ENCODE measurements at places on chromosomes 4 and X.

GRCh38 chrX:15895334-15895733 is 40.7 kb upstream of the AP1S2 start:
- no peak for DNase-seq

DNA sequence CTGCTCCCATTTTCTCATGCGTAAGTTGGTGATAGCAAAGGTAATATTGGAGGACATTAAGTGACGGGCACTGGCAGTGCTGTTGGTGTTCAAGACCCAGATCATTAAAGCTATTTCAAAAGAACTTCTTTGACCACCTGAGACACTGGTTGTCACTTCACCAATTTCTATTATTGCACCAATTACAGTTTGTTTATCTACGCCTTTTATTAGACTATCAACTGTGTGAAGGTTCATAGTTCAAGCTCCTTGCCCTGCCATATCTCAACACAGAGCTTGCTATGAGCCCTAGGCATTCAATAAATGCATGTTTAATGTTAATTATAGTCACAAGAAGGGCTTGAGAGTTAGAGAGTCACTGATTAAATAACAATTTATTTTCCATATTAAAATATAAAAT is 778.7 kb upstream of the HS3ST1 start:
- DNase-seq, result no peak

DNA sequence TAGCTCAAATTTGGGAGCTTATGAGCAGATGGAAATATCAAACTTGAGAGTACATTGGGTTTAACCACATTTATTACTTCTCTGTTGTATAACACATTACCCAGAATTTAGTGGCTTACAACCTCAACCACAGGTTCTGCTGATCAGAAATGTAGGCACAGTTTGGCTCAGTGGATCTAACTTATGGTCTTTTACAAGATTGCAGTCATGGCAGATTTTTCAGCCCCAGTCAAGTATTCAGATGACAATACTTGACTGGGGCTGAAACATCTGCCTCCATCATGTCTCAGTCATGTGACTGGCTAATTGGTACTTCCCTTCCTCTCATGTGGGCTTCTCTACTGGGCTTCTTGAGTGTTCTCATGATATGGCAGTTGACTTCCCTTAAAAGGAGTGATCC is 44.0 kb upstream of the ADAD1 start:
- DNase-seq, result no peak

GRCh38 chr4:92307181-92307580 is 3.4 kb downstream of the GRID2 start:
- no peak for DNase-seq

- DNase-seq, result no peak
These were observed 7.3 kb upstream of the DTHD1 start for GRCh38 chr4:36274158-36274557.

GRCh38 chrX:11640089-11640488 is 25.6 kb downstream of the ARHGAP6 start:
- DNase-seq, result no peak

DNA sequence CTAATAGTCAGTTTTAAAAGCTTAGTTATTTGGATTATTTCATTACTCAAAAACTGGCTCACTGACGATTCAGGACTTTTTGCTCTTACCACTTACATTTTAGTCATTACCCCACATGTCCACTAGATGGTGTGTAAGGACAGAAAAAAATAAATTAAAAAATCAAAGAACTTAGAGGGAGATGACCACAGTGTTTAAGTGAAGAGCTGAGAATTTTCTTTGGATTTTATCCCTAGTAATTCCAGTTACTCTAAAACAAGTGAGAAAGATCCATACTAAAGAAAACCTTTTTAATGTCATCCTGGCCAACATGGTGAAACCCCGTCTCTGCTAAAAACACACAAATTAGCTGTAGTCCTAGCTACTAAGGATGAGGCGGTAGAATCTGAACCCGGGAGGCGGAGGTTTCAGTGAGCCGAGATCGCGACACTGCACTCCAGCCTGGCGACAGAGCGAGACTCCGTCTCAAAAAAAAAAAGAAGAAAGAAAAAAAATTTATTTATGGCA is 26.4 kb upstream of the TMPRSS11B start:
- peak; percentile 55 for DNase-seq

GRCh38 chr4:4574792-4575191 is 32.9 kb upstream of the STX18 start:
- DNase-seq, result no peak

DNA sequence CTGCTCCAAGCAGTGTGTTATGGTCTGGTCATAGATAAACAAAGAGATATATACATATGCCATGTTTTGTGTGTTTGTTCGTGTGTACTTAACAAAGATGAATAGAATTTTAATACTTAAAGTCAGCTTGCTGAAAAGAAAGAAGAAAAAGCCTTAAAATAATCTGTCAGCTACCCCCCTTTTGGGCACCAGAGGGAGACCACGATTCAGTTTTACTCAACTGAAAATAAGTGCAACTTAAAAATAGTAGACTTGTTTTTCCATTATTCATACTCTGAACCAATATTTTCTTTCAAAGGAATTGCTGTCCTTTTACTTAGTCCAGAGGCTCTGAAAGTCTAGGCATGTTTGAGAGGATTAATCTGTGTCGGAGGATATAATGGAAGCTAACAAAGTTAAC is 181.7 kb upstream of the AGTR2 start:
- no peak for DNase-seq

DNA sequence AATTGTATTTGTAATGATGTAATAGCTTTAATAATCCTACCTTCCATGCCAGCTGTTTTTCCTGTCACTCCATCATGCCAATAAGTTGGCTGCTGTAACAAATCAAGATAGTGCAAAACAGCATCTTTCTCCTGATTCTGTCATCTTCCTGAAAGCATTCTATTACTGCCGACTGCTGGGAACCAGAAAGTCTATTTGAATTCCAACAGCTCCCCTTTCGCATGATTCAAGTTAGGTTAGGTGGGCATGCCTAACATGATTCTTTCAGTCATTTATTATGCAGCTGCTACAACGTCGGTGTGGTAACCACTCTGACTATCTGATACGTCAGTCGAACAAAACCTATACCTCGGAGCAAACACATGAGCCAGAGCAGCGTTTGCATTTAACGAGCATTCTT is 127.9 kb upstream of the DMD start:
- DNase-seq, result no peak

DNA sequence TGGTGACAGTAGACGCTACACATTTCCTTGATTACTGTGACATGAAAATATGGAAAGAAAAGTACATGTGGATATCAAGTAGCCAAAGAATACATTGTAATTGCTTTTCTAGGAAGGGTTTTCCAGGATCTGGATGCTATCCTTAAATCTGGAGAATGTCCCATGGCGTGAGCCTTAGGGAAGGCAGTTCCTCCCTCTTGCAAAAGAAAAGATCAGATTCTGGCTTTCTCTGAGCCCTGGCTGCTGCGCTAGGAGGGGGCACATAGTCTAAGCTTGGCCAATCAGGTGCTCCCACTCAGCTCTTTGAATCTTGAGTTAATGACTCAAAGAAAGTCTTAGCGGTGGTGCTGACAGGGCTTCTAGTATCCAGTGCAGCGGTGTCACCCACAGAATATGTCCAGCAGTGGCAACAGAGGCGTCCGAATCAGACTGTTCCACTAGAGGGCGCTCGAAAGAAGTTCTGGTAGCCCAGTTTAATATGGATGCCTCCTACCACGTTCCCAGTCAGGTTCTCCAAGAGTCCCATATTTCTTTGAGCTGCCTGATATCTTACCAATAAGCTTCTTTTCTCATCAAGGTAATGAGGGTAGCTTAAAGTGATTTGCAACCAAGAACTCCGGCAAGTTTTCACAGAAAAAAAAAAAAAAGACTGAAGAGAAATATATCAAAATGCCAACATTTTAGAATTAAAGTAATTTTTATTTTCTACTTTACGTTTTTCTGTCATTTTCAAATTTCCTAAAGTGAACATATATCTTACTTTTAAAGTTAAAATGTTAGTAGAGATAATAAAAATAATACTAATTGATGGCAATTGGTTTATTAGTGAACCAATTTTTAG is 213.4 kb upstream of the S100G start:
- DNase-seq, result peak; percentile 27

DNA sequence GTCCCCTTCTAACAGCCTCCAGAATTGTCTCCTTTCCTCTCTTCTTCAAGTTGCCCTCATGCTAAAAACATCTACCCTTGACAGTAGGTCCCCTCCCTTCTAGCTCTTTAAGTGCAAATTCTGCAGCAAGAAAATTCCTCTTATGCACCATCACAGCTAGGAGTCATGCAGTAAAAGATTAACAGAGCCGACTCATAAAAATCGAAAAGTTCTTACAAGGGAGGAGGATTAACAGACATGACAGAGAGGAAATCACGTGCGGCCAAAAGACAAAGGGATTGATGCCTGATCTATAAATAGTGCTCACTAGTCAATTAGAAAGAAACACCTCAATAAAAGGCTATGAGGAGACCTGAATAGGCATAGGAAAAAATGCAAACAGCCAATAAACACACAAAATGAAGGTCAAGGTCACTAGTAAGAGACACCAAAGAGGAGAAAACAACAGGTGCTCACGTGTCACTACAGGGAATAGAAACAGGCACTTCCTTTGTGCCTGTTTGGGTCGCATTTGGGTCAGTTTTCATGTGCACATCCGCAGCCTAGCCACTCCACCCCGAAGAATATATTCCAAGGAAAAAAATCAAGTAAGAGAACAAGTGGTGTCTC is 3.4 kb downstream of the RNF212 start:
- no peak for DNase-seq

GRCh38 chrX:104335756-104336155 is 81.0 kb upstream of the ESX1 start:
- no peak for DNase-seq

DNA sequence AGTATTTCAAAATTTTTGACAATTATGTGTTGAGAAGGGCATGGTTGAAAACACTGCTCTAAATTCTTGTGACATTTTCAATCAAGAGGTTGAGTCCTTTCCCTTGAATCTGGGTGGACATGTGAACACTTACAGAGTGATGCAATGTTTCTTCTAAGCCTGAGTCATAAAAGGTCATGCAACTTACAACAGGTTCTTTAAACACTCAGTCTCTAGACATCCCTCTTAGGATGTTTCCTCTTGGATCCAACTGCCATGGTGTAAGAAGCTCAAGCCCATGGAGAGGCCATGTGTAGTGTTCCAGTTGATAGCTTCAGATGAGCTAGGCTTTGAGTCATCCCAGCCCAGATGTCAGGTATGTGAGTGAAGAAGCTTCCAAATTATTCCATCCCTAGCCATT is 232.2 kb upstream of the MAOA start:
- DNase-seq, result no peak

GRCh38 chr4:94806376-94806775 is 48.6 kb downstream of the BMPR1B start:
- no peak for DNase-seq

DNA sequence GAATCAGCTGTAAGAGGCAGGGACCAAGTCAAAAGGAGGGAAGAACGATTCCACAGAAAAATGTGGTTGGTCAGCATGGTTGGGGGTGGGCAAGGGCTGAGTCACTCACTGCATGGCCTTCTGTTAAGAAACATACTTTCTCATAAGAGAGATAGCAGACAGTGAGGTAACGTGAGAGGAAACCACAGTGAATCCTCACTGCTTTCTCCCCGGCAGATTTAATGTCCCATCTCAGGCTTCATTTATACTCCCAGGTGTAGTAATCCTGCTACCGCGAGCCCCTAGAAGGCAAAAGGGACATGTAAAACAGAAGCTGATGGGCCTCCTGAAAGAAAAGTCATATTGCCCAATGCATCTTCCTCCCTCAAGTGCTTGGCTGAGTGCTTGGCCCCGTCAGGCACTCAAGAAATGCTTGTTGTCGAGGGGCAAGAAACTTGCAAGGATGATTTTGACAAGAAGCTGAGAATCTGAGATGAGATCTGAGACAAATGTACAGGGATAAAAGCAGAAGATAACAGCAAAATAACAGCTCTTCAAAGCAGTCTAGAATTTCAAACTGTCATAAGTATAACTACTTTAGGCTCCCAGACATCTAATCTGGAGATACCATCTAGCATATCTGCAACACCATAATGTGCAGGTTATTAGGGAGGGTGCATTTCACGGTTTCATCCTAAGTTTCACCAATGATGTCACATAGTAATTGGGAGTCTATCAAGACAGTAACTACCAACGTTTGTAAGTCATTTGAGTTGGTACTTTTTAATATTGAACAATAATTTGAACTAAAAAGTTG is 40.2 kb downstream of the SH3KBP1 start:
- DNase-seq, result peak; percentile 41

DNA sequence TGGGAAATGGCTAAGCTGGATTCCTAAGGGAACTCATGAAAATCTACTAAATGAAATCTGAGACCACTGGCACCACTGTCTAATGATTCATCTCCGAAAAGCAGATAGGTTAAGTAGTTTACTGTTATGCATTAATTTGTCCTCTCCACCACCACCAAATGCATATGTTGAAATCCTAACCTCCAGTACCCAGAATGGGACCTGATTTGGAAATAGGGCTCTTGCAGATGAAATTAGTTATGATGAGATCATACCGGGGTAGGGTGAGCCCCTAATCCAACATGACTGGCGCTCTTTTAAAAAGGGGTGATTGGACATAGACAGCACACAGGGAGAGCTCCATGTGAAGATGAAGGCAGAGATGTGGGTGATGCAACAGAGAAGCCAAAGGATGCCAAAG is 124.9 kb upstream of the GUCY1A1 start:
- no peak for DNase-seq

GRCh38 chr4:122803788-122804208 is 22.8 kb upstream of the FGF2 start:
- DNase-seq, result no peak

DNA sequence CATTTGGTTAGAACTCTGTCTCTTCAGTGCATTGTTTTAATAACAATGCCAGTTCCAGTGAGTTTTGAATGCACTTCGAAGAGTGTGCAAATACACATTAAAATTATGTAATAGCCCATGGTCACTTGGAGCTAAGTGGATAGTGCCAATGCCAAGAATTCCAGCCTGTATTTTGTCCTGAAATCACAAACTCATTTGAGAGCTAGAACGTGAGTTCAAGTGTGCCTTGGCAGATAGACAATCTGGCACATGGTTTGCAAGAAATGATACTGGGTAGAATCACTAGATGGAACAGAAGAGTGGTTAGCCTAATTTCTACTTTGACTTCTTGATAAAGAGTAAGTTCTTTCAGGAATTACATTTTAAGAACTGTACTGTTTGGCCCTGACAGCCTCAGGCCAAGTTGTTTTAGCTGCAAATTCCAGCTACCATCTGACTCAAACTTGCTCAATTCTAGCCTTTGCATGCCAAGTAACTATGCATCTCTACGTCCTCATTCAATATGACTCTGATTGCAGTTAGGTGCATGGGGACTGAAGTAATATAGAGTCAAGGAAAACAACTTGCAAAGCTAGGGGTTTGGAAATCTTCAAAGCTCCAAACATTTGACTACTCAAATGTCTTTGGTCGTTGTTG is 131.9 kb upstream of the SMIM31 start:
- DNase-seq, result peak; percentile 29

GRCh38 chrX:7168371-7168770 is 20.4 kb upstream of the PUDP start:
- DNase-seq, result no peak

GRCh38 chr4:146550161-146550560 is 28.4 kb upstream of the SLC10A7 start:
- DNase-seq, result no peak

GRCh38 chr4:87977521-87978278 is 2.2 kb downstream of the SPP1 start:
- DNase-seq, result no peak

GRCh38 chr4:59200992-59201391 is 1999.1 kb upstream of the ADGRL3 start:
- DNase-seq, result no peak

- no peak for DNase-seq
These were observed 24.7 kb upstream of the HERC3 start for GRCh38 chr4:88567591-88567990.
